Kidney glomerular epithelial cell (primary cell): ENCODE measurements at places on chromosomes 7 and 10.

DNA sequence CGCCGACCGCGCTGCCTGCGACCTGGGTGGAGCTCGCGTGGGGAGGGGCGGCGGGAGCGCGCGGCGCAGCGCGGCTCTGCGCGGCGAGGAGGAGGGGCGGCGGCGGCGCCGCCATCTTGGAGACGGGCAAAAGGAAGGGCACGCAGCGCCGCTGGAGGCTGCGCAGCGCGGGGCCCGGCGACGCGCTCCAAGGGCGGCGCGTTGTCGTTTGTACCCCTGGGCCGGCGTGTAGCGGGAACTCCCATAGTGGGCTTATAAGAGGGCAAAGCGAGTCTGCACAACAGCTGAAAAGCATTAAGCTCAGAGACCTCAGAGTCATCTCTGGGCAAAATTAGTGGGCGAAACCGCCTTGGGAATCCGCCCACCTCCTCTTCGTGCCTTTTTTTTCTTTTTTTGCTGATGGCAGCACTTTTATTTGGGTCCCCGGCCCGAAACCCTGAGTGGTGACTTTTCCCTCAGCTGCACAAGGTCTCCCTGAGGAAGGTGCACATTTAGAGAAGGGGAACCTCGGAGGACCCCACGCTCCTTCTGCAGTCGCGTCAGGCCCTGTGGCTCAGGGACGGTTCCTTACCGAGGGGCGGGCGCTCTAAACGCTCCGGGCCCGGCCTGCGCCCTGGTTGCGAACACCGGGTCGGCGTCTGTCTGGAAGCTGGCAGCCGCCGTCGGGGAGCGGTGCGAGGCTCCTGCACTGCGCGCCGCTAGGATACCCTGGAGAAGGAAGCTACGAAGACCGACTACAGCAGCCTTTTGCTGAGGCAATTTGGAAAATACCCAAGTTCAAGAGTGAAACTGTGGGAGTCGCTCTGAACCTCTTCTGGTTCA, 428 bp upstream of the MCMBP start:
- DNase-seq, result peak; percentile 75

GRCh38 chr10:27366769-27367168, 126.2 kb upstream of the ACBD5 start:
- no peak for DNase-seq

DNA sequence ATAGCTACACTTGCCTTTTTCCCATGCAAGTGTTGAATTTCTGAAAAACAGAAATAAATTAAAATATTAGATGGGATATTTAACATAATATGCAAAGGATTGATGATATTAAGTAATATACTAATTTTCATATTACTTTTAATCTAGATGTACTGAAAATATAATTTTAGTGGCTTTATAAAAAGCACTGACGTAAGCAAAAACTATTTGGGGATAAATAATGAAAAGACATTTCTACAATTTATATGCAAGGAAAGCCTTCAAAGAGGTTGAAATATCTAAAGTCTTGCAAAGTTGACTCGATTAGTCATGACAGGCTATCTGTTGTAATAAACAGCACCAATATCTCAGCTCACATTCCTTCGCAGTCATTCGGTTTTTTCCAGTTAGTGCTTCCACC, 94.9 kb upstream of the ABCB5 start:
- no peak for DNase-seq

GRCh38 chr10:114285961-114286441, 46.9 kb downstream of the VWA2 start:
- DNase-seq, result no peak

DNA sequence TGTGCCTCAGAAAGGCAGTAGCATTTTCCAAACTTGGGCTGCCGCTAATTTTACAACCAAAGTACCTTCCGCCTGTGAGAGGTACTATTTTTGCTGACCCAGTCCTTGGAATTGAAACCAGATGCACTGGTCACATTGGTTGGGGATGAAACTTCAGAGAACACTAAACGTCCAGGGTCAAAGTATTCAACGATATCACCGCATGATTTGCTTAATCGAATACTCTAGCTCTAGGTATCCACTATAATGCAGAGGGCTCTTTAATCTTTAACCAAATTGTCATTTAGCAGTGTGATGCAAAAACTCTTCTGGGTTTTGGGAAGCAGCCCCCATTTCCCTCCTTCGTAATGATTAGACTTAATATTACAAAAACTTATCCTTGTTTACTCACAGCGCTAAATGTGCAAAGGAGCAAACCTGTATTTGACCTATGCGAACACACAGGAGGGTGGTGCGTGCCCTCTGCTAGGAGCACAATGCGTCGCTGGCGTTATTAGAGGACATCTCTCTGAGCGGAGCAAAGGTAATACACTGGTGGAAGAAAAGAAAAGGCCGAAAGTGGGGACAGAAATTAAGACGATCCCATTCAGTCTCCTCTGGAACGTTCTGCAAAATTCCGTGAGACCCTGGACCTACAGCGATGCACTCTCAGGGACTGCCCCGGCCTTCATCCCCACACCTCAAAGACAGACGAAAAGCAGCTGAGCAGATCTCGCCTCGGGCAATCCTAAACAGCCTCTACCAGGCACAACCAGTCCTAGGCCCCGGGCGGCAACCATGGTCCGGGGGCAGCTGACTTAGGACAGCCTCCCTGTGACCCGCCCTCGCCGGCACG, 916 bp upstream of the EEPD1 start:
- no peak for DNase-seq

DNA sequence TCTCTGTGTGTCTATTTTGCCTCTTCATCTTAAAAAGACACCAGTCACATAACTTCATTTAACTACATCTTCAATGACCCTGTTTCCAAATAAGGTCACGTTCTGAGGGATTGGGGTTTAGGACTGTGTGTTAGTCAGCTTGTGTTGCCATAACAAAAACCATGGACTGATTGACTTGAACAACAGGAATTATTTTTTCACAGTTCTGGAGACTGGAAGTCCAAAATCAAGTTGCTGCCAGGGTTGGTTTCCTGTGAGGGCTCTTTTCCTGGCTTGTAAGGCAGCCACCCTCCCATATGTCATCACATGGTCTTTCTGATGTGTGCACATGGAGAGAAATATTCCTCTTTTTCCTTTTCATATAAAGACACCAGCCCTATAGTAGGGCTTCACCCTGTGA, 55.3 kb downstream of the REEP3 start:
- no peak for DNase-seq

DNA sequence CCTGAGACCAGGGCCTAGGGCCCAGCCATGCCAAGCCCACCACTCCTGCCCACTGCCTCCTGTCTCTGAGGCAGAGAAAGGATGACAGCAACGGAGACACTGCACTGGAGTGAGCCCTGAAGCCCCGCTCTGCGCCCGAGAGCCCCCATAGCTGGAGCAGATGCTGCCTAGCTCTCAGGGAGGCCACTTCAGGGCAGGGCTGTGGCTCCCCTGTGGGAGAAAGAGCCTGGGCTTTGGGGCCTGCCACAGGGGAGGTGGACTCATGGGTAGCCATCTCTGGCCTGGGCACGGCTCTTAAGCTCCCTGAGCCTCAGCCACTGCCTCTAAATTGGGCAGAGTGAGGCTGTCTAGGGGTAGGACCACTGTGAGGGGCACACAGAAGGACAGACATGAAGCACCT, 214.2 kb downstream of the GRID1 start:
- no peak for DNase-seq

GRCh38 chr7:98472521-98472954, 71.6 kb upstream of the BAIAP2L1 start:
- DNase-seq, result no peak

- no peak for DNase-seq
Observed at GRCh38 chr10:48556065-48556464, 48.8 kb downstream of the ARHGAP22 start.

- no peak for DNase-seq
Observed at GRCh38 chr7:70027867-70028266, 429.6 kb downstream of the AUTS2 start.

DNA sequence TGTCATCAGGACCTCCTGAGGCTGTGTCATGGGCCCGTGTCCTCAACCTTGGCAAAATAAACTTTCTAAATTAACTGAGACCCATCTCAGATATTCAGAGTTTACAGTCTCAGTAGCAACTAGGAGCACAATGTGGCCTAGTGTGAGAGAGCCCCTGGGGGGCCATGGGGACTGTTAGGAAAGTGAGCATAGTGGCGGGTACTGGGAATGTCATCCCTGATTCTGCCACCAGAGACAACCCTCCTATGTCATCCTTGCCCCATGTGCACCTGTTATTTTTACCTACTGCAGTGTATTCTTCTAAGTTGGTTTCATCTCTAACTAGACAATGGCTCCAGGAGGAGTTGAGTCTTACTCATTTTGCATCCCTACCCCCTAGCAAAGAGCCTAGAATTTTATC, 78.6 kb downstream of the CCDC71L start:
- no peak for DNase-seq

DNA sequence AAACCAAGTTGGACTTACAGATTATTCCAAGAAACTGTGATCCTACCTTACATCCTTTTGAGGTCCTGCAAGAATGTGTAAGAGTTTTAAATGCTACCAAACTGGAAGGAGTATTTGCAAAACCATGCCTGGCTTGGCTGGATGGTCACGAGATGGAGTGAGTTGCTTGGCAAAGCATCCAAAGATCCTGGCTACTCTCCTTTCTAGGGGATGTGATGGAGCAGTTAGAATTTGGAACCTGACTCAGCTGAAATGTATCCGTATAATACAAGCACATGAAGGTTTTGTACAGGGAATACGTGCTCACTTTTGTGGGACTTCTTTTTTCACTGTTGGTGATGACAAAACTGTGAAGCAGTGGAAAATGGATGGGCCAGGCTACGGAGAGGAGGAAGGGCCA, 13.3 kb upstream of the SYPL1 start:
- DNase-seq, result no peak

GRCh38 chr7:100585511-100586265, at the start of gene LRCH4:
Gene LRCH4 (minus strand): TSS chr7:100586129. CDS start chr7:100586100, 29 bp downstream.
- DNase-seq, result no peak

DNA sequence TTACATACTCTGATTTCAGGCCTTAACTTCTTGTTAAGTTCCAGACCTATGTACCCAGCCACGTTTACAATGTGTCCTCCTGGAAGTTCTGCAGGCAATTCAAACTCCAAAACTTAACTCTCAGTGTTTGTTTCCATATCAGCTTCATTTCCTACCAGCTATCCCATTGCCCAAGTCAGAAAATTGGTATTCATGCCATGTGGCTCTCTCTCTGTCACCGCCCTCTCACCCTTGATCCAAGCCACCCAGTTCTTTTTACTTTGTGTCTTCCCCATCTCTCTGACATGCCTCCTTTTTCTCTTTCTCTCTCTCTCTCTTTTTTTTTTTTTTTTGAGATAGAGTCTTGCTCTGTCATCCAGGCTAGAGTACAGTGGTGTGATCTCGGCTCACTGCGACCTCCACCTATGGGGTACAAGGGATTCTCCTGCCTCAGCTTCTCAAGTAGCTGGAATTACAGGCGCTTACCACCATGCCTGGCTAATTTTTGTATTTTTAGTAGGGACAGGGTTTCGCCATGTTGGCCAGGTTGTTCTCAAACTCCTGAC, 33.9 kb downstream of the ARL4A start:
- DNase-seq, result no peak

DNA sequence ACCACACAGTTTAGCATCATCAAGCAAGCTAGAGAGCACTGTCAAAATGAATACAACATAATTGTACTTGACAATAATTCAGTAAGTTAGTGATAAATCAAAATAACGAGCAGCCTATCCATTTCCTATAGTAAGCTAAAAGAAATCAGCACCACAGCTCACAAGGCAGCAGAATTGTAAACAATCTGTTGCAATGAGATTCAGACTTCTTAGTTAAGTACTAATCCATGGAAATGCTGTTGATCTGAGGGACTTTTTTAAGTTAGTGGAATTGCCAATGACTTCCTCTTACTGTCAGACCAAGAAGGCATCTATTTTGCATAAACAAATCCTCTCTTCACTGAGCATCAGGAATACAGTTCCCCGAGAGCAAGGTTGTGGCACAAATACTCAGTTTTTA, 136.6 kb upstream of the CCDC6 start:
- DNase-seq, result no peak

DNA sequence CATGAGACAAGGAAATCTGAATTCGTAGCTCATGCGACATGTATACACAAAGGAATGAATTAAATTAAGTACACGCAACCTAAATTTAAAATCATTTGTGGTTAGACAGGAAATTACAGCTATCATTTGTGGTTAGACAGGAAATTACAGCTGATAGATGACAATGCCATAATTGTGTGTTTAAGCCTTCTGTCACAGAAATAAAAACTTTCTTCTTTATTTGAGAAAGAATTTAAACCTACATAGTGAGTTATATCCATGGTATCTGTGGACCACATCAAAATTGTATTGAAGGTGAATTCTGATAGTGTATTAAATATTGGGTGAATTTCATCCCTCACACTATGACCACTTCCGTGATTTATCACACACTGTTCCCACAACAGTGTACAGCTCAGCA, 362.9 kb downstream of the MAGI2 start:
- DNase-seq, result no peak

GRCh38 chr10:130416334-130417150, 280.4 kb downstream of the GLRX3 start:
- no peak for DNase-seq

DNA sequence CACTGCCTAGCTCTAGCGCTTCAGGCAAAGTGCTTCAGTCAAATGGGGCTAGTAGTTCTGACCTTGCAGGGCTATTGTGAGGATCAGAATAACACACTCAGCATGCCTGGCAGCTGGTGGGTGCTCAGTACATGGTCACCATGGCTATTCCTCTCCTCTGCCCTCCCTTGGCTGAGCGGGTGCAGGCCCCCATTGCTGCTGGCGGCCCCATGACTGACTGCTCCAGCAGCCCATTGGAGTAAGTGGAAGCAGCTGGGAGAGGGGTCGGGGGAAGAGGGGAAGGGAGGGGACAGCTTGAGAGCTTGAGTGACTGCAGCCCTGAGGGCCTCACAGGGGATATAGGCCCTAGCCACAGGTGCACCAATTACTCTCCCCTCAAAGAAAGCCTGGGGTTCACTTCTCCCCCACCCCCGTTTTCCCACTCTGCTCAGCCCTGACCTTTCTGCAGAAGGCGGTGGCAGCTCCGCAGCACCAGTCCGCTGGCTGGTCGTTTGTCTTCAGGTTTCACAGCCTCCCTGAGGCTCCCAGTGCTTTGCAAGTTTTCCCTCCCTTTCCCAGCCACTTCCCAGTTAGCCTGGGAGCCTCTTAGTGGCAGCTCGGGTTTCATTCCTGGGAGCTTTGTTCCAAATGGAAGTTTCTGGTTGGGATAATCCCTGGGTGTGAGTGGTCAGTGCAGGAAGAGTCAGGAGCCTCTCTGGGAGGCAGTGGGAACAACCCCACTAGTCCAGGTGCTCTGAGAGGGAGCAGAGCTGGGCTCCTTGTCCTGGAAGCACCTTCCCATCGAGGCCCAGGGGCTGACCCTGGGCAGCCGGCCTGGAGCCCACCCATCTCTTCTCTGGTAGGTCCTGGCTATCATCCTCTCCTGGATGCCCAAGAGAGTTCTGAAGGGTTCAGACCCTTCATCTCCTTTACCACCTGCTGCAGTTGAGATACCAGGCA, 16.3 kb downstream of the FGF8 start:
- DNase-seq, result no peak

- no peak for DNase-seq
Observed at GRCh38 chr7:133904776-133905175, 222.4 kb upstream of the LRGUK start.

DNA sequence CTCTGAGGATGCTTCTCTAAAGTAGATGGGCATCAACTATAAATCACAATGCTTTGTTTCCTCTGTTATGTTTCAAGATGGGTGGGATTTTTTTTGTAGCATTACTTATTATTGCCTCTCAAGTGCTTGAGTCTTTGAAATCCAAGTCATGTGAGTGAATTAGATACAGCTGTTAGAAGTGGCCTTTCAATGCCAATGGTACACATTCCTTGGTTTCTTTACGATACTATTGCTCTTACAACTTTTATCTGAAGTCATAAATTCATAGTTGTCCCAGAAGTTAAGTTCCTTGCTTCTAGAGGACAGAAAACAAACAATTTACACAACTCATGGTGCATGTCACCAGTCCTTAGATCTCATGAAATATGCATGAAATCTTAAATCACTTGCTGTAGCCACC, 15.5 kb downstream of the CFTR start:
- no peak for DNase-seq
